Hematopoietic multipotent progenitor cell treated with erythropoietin and hydrocortisone succinate and interleukin-3 and kit ligand, for 4 days (in vitro differentiated cells): ENCODE measurements at places on chromosomes 4 and X.

DNA sequence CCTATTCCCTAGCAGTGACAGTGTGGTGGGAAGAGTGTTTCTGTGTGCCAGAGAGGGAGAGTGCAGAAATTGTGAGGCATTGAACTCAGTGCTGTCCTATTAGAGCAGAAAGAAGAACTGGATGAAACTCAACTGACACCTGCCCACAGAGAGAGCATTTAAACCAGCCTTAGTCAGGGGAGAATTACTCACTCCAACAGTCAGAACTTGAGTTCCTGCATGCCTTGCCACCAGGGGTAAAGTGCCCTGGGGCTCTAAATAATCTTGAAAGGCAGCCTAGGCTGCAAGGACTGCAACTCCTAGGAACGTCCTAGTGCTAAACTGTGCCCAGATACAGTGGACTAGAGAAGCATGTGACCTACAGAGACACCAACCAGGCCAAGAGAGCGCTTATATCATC is 12.8 kb downstream of the CYSLTR1 start:
- DNase-seq = no peak

GRCh38 chrX:70208479-70208878 is 26.0 kb upstream of the AWAT1 start:
- DNase-seq = no peak

DNA sequence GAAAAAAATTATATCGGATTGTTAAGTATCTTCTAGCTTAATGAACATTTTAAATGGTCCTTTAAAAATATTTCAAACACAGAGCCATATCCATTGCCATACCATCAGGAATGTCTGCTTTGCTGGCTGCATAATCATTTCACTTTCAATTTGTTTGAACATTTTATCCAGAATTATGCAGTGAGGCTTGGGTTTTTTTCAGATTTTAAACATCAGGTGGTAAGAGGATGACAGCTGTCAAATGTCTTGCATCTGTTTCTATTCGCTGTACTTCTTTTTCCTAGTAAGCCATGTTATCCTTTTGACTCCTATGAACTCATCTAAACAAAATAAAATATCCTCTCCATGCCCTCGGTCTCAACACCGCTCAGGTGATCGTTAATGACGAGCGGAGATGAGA is 802 bp downstream of the RFC1 start:
- DNase-seq = no peak

DNA sequence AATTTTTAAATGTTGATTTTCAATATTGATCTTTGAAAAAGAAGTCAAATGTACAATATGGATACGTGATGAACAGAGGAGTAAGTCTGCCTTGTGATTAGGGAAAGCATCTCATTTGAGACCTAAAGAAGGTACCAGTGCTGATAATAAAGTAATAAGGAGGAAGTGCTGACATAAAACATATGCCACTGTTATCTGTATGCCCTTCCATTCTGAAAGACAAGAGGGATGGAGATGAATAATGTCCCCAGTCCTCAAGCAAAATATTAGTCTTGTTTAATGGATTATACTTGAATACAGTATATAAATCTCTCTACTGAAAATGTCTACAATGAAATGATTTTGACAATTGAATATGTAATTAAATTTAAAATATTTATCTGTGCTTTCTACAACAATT is 58.2 kb downstream of the CCSER1 start:
- no peak for DNase-seq

- no peak for DNase-seq
These were observed 51.0 kb upstream of the RASGEF1B start for GRCh38 chr4:81522711-81523110.
